ENCODE measurements at places on chromosomes 6 and 20.

DNA sequence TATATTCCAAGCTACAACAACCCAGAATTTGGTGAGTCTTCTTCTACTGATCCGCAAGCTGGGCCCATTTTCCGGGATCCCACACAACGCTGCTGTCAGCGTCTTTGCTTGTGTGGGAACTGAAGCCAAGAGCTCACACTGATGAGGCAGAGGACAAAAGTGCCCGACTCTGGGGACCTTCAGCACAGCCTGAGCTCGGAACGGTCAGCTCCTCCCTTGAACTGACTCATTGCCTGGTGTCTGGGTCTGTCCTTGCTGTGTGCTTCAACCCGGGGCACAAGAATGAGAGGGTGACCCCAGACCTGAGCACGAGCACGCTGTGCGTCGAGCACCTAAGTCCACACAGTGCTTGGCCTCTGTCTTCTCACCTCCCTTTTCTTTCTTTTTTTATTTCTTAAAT lies 33.5 kb downstream of the DACT2 start:
- no peak for DNase-seq

GRCh38 chr6:127464161-127464880 lies 5.1 kb upstream of the KIAA0408 start:
- DNase-seq: no peak

GRCh38 chr6:32108094-32108627 lies 977 bp downstream of the TNXB start:
- DNase-seq: no peak

GRCh38 chr6:82419859-82420258 lies 56.2 kb downstream of the TPBG start:
- DNase-seq: no peak

- DNase-seq: no peak
These were observed 61.3 kb upstream of the PMEPA1 start for GRCh38 chr20:57770852-57771720.

DNA sequence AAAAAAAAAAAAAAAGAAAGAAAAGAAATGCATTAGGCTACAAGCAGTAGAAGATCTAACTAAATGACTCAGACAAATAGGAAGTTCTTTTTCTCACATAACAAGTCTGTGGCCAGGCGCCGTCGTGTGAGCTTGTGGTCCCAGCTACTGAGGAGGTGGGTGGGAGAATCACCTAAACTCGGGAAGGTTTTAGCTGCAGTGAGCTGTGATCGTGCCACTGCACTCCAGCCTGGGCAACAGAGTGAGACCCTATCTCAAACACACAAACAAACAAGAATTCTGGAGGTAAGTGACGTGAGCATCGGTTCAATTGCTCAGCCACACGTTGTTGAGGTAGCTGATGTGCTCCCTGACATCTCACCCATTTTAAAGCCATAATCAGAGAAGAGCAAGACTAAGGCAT lies 37.9 kb upstream of the SLC23A2 start:
- no peak for DNase-seq

DNA sequence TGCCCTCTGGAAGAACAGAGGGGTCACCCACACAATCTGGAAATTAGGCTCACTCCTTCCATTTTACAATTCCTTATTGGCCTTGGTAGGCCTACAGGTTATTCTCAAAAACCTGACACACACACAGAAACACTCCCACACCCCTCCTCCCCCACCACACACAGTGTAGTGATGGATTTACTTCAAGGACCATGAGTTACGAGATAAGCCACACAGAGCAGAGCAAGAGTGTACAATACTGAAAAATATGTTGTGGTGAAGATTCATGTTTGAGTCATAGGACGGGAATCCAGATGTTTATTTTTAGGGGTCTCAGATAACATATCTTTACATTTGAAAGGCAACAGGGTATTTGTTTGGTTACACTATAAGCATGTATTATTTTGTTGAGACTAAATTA lies 291.9 kb downstream of the PLCB1 start:
- no peak for DNase-seq

DNA sequence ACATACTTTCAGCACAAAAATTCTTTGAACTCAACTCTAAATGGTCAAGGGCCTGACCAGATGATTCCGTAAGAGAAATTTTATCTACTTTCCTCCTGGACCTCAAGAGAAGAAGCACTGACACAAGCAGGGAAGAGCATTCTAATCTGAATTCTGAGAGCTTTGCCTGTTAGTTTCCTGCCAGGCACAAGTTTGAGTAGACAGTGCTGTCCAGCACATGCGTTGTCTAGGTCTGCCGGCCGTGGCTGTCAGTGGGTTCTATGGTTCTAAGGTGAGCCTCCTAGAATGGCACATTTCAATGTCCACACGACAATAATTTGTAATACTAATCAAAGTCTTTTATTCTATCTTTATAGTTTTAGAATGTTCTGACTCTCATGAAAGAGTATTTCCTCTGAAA lies 91.9 kb downstream of the RFPL4B start:
- no peak for DNase-seq

GRCh38 chr20:60143261-60143842 lies 185.1 kb downstream of the CDH26 start:
- DNase-seq: no peak

- no peak for DNase-seq
These were observed 82.7 kb downstream of the SH3BGRL2 start for GRCh38 chr6:79713701-79714322.

DNA sequence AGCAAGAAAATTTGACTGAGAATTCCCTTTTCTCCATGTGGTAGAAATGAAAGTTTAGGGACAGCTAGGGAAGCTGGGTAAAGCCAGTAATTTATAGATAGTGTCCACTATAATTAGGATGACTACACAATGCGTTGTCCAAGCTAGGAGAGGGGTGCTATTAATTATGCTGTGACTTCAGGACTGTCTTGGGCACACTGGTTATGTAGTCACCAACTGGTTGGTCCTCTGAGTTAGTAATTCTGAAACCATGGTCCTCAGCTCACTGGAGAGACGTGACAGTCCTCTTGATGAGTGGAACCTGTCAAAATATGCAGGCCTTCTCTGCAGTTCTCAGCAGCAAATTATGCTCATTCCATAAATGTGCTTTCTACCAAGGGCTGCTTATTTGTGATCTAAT lies 94.6 kb upstream of the ENPP5 start:
- DNase-seq: no peak

GRCh38 chr6:106125925-106126435 lies 39.8 kb downstream of the PRDM1 start:
- no peak for DNase-seq

DNA sequence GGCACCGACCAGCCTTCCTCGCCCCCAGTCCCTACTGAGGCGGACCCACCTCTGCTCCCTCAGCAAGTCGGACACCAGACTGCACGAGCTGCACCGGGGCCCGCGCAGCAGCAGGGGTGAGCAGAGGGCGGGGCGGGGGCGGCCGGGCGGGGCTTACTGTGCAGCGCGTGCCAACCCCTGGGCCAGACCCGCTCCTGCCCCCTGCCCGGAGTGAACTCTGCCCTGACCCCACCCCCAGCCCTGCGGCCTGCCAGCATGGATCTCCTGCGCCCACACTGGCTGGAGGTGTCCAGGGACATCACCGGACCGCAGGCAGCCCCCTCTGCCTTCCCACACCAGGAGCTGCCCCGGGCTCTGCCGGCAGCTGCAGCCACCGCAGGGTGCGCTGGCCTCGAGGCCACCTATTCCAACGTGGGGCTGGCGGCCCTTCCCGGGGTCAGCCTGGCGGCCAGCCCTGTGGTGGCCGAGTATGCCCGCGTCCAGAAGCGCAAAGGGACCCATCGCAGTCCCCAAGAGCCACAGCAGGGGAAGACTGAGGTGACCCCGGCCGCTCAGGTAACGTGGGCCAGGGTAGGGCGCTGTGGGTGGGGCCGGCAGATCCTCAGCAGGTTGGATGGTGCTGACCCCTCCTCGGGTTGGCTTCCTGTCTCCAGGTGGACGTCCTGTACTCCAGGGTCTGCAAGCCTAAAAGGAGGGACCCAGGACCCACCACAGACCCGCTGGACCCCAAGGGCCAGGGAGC lies 1.5 kb upstream of the SLC2A4RG start:
- no peak for DNase-seq

GRCh38 chr6:29531668-29532067 lies 27.9 kb downstream of the UBD start:
- no peak for DNase-seq

Data from activated CD4-positive, CD25-positive, alpha-beta regulatory T cell (primary cell).